ENCODE measurements at places on chromosomes 13 and 19. TPM values are rescaled to one million over a fixed set of nuclear protein-coding genes. Genes with fewer than 3 reads are reported as not detected.

ZNF230 gene
- total RNA-seq: 6.1 TPM

NLRP4 gene
- total RNA-seq: not detected

MEIOSIN gene
- not detected for total RNA-seq

NPHS1 gene
- not detected for total RNA-seq

ZNF667 gene
- total RNA-seq: 8.9 TPM

KLHL1 gene
- not detected for total RNA-seq

ZBTB7A gene
- total RNA-seq: 23.5 TPM

C5AR1 gene
- 0.09 TPM for total RNA-seq

KLK15 gene
- not detected for total RNA-seq

NLRP9 gene
- total RNA-seq: not detected

SYT3 gene
- not detected for total RNA-seq

PRTN3 gene
- not detected for total RNA-seq

CLPTM1 gene
- 11.4 TPM for total RNA-seq

KLK12 gene
- not detected for total RNA-seq

VSTM2B gene
- total RNA-seq: not detected

IGFL3 gene
- total RNA-seq: not detected

SIGLECL1 gene
- not detected for total RNA-seq

LIN37 gene
- 15.3 TPM for total RNA-seq

PRKCG gene
- total RNA-seq: not detected

ZNF418 gene
- 13.6 TPM for total RNA-seq
